HT1080 (cell line): ENCODE measurements at places on chromosomes 7 and 10.

GRCh38 chr7:30225863-30226613, 58.4 kb upstream of the ZNRF2 start:
- peak; percentile 93 for DNase-seq

DNA sequence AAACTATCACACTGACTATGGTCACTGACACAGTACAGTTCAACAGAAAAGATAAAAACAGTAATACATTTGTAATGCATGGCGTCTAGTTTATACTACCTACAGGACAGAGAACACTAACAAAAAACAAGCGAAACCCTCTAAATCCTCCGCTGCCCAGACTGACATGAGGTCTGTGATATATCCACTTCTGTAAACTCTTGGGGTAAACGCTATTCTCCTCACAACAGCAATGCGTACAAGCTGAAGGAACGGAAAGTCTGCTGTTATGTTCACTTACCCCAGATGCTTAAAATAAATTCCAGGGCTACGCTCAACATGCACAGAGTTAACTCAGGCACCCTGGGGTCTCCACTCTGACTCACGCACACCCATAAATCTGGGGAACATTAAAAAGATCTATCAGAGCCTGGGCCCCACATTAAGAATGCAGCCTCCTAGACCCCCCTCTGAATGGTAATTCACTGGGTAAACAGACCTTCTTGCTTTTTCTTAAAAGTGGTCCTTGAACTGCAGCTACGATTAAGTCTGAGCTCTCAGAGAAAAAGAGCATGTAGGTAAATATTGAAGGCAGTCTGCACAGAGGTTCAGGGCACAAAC, 105.6 kb downstream of the CTBP2 start:
- no peak for DNase-seq

GRCh38 chr10:6840201-6840691, 260.2 kb upstream of the PRKCQ start:
- DNase-seq, result no peak

DNA sequence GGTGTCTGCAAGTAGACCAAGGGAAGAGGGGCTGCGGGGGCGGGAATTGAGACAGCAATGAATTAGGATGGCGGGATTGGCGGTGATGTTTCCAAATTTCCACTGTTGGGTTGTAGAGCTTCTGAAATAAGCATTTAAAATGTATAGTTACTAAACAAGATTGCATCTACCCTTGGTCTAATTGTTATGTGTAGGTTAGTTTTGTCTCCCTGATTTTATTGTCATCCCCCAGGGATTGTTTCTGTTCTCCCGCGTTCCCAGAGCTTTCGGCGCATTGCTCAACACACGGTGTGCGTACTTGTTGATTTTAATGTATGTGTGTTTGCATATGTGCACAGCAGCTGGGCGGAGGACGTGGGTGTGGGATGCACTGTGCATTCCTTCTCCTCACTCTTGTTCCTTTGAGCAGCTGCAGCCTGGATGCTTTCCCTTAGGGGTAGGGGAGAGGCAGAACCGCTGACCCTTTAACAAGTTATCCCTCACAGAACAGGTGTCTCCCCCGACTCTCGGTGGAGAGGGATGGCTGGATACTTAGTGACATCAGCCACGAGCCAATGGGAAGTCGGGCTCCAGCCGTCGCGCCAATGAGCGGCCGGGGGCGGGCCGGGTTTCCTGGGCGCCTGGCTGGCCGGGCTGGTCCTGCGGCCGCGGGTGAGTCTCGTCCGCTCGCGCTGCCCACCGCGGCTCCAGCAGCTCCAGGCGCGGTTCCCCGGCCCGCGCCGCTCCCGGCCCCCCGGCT, at the start of gene TSPAN33:
TSPAN33 (plus strand) TSS at position 613 of the 739 bp plus-strand sequence. CDS start 274 bp downstream, outside the sequence.
- peak; percentile 65 for DNase-seq

- DNase-seq, result peak; percentile 34
Observed at GRCh38 chr7:73429622-73430505, 3.7 kb upstream of the FZD9 start.

DNA sequence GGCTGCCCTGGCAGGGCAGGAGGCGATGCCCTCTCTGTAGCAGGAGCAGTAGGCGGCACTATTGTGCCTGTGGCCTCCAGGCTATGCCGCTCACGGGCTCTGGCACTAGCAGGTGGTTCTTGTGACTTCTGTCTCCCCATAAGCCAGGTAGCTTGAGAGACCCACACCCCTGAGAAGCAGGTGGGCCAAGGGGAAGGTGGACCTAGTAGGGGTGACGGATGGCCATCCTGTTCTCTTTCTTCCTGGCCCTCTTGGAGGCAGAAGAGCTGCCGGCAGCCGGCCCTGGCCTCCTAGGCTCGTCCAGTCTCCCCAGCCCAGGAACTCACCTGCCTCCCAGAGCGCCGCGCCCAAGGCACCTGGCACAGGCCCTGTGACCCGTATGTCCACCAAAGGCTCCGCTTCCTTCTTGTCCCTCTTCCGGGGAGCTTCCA, 15.4 kb downstream of the MMRN2 start:
- DNase-seq, result no peak

GRCh38 chr7:103594186-103594585, 148.2 kb upstream of the SLC26A5 start:
- DNase-seq, result no peak

GRCh38 chr7:5282543-5283316, at the start of gene SLC29A4:
Gene SLC29A4, plus strand, starts transcription at chr7:5282943. Its CDS starts 4,874 bp downstream, at chr7:5287817.
- no peak for DNase-seq

DNA sequence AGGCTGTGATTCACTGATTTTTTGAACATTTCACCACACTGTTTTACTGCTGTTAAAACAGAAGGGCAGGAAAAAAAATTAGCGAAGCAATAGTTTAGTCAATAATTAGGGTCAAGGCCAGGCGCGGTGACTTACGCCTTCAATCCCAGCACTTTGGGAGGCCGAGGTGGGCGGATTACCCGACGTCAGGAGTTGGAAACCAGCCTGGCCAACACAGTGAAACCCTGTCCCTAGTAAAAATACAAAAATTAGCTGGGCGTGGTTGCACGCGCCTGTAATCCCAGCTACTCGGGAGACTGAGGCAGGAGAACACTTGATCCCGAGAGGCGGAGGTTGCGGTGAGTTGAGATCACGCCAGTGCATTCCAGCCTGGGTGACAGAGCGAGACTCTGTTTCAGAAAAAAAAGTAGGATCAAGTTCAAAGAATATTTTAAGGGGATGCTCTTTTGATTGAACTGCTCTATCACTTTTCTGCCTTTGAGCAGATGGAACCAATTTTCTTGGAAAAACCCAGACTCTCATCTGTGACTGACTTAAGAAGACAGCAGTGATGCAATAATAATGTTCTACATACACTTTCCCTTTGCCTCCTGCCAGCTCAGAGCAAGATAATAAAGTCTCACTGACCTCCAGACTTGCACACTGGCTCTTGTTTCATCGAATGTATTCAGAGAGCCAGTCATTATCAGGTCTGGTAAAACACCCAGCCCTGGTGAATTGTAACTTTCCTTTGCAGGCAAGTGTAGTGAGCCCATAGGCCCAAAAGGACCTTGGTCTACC, 1.6 kb upstream of the PPA1 start:
- DNase-seq, result no peak

GRCh38 chr7:45114926-45115325, 3.4 kb upstream of the TBRG4 start:
- no peak for DNase-seq

DNA sequence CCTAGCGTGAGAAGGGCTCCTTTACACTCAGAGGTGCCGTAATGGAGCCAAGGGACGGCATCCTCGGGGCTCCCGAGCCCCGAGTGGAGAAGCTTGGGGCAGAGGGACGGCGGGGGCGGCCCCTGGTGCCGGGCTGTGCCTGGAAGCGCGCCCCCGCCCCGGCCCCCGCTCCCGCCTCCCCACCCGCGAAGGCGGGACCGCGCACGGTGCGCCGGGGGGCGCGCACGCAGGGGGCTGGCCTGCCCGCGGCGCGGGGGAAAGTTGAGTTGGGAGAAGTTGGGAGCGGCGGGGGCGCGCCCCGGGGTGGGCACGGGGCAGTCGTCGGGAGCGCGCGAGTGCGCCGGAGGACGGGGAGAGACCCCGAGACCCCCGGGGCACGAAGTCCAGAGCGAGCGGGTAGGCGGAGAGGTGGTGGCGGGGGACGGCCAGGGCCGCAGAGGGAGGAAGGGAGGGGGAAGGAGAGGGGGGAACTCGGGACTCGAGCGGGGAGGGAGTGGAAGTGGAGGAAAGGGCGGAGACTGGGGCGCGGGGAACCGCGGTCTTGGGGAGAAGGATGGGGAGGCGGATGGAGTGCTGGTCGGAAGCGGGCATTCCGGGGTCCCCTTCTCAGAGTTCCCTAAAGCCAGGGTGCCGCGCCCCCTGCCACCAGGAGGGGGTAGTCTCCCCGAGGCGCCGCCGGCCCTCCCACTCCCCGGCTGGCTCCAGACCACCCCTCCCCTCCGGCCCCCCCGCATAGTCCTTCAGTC, at the start of gene SLC4A2:
SLC4A2 (plus strand) TSS at position 223 of the 746 bp plus-strand sequence. CDS start 2,399 bp downstream, outside the sequence.
- no peak for DNase-seq

DNA sequence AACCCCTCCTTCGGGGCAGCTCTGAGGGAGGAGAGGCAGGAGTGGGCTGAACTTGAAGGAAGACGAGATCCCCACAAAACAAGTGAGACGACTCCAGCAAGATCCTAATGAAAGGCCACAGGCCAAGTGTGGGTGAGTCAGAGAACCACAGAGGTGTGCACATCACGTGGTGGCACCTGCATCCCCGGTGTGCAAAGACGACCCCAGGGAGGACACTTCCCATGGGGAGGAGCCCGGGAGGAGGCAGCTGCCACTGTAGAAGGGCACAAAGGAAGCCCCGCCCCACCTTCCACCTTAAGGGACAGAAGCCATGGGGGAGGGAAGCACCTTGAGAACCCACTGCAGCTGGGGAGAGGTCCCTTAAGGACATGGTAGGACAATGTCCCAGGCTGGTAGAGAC, 45.7 kb downstream of the ESYT2 start:
- DNase-seq, result no peak

DNA sequence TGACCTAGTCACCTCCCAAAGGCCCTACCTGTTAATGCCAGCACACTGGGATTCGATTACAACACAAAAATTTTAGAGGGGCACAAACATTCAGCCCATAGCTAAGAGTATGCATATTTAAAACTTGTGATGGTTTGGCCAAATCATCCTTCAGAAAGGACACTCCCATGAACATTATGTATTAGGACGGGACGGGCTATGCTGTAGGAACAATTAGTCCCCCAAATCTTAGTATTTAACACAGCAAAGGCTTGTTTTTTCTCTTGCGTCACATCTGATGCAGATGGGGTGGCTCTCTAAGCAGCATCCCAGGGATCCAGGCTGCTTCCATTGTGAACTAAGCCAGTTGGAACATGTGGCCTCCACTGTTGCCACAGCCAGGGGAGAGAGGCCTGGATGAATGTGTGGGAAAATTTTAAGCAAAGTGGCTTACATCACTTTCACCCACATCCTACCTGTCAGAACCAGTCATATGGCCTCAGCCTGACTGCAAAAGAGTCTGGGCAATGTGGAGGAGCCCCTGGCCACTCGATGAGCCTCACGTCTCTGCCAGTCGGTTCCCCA, 26.6 kb downstream of the CHST3 start:
- no peak for DNase-seq

DNA sequence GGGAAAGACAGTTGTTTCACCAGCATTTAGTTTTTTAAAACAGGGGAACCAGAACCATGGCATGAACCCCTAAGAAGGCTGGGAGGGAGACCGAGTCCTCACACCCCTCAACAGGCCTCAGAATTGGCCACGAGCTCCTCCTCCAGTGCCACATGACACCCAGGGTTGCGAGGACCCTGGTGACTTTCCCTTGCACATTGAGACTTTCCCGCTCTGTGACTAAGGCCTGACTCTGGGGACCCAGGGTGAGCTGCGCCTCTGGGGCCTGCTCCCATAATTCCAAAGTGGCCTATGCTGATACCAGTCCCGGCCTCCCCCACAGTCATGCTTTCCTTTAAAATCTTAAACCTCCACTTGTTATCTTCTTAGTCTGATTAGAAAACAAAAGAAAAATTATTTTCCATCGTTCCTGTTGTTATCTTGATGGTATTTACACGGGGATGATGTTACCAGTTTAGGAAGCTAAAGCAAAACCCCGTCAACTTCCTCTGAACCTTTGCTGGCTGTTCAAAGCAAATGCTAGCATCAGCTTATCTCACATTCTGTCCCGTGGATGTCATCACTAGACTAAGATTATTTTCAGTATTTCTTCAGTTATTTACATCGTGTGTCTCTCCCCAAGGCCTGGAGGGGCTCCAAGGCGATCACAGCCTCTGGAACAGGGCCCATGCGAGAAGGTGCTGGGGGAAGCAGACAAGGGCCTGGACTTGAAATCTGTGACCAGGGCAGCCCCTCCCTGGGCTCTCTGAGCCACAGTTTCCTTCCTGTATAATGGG, 42.1 kb downstream of the FAM53B start:
- DNase-seq, result no peak

- DNase-seq, result peak; percentile 52
Observed at GRCh38 chr7:45881759-45882464, 6.4 kb upstream of the IGFBP1 start.

DNA sequence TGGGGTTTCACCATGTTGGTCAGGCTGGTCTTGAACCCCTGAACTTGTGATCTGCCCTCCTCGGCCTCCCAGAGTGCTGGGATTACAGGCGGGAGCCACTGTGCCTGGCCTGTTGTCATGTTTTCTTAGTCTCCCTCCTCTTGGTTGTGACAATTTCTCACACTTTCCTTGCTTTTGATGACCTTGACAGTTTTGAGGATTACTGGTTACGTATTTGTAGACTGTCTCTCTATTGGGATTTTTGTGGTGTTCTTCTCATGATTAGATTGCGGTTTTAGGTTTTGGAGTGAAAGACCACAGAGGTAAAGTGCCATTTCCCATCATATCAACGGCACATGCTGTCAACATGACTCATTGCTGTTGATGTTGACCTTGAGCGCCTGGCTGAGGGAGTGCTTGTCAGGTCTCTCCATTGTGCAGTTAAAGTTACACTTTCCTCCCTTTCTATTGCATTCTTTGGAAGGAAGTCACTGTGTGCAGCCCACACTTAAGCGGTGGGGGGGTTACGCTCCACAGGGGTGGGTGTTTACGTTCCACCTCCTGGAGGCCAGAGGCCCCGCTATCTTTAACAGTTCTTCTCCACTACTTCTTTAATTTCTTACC, 10.8 kb downstream of the NEURL1 start:
- peak; percentile 99 for DNase-seq

GRCh38 chr7:75808106-75808505, 5.5 kb downstream of the CCL24 start:
- no peak for DNase-seq

DNA sequence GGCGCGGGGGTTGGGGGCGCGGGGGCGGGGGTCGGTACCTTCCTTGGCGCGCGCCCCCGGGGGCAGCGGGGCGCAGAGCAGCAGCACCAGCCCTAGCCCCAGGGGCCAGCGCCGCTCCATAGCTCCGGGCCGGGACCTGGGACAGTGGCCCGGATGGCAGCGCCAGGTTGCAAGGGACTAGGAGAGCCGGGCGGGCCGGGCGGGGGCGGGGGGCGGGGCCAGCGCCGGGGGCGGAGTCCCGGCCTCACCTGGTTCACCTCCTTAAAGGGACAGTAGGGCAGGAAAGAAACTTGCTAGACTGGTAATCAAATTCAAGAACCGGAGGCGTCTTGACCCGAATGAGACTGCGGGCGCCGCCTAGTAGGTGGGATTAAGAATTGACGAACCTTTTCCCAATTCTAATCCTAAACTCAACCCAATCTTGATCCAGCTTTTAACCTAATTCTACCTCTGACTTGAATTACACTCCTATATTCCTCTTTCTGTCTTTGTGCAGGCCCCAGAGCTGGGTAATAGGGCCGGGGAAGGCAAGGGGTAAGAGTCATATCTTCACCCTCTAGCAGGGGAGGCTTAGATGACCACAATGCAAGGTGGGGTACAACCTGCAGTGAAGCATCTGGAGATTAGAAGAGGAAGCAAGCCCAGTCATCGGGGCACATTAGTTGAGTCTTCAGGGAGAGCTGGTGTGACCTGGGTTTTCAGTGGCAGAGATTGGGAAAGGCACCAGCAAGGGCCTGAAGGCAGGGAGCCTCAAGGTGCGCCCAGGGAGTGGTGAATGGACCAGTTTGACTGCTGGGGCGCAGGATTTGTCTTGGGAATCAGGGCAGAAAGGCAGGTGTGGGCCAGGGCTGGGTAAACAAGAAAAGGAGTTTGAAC, at the start of gene EPHA1:
EPHA1 (minus strand) TSS at position 171 of the 876 bp plus-strand sequence; CDS start at position 120, 51 bp downstream.
- DNase-seq, result no peak
